Fibroblast of the aortic adventitia (primary cell): ENCODE measurements at places on chromosomes 2 and 18.

- DNase-seq, result peak; percentile 74
Observed at GRCh38 chr18:33560686-33561370, 17.2 kb upstream of the ASXL3 start.

DNA sequence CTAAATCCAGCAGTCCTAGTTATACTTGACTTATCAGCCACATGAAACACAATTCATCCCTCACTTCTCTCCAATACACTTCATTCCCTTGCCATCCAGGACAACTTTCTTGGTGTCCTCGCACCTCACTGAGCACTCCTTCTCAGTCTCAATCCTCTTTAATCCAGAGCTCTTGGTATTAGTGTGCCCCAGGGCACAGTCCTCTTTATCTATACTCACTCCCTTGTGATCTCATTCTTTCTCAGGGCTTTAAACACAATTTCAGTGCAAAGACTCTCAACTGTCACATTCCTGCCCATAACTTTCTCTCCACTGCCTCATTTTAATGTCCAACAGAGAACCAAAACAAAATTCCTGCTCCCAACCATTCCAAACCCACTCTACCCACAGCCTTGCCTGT is 60.8 kb upstream of the SPOPL start:
- DNase-seq, result no peak

- DNase-seq, result no peak
Observed at GRCh38 chr2:143163499-143163898, 34.3 kb downstream of the ARHGAP15 start.

DNA sequence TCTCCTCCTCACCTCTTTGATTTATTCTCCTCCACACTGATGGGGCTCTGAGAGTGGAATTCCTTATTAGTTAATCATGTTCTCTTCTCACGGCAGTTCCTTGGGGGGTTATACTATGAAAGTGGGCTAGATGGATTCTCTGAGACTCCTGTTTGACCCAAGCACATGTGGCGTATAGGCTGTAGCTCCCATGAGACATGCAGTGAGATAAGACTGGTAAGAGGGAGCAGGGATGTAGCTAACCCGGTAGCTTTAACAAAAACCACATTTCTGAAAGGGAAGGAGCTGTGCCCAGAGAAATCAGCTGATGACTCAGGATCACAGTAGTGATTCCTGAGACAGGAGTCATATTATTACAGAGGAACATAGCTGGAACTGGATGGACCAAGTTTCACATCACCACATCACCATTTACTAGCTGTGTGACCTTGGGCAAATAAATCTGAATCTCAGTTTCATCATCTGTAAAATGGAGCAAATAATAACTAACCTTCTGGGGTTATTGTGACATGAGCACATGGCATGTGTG is 82.9 kb downstream of the CRIM1 start:
- DNase-seq, result peak; percentile 98

DNA sequence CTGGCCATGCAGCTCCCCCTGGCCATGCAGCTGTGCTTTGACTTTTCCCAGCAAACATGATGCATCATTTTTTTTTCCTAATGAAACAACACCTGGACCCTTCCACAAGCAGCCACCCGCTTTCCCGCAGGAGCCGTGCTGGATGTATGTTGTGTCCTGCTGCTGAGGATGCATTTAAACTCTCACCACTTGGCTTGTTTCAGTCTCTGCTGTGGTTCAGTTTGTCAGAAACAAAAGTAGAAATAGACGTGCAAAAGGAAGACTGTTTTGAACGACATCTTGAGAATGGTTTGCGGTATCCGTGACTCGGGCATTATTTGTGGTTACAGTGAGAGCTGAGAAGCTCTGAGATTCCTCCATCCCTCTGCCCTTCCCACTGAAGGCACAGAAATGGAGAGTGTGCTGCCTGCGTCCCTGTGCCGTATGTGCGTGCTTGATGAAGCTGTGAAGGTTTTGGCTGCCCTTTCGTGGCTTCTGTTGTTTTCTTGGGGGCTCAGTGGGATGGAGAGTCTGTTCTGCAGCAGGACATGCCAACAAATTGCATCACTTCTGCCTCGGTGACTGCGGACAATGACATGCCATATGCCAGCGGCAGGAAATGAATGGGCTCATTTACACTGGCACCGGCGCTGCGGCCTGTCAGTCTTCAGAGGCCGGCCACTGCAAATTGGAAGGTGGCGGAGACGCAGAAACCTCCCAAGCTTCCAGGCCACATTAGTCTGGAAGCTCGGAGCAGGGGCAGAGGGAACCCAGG is 417.7 kb upstream of the SALL3 start:
- no peak for DNase-seq

DNA sequence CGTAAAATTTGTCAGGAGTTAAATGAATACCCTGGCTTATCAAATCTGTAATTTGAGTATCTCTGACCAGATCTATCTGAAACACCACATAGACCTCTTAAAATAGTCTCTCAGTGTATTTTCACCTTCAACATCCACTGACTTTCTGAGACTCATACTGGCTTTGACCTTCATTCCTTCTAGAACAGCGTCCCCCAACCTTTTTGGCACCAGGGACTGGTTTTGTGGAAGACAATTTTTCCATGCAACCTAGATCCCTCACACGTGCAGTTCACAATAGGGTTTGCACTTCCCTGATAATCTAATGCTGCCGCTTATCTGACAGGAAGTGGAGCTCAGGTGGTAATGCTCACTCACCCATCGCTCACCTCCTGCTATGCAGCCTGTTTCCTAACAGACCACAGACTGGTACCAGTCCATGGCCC is 3.2 kb downstream of the NBAS start:
- DNase-seq, result no peak

DNA sequence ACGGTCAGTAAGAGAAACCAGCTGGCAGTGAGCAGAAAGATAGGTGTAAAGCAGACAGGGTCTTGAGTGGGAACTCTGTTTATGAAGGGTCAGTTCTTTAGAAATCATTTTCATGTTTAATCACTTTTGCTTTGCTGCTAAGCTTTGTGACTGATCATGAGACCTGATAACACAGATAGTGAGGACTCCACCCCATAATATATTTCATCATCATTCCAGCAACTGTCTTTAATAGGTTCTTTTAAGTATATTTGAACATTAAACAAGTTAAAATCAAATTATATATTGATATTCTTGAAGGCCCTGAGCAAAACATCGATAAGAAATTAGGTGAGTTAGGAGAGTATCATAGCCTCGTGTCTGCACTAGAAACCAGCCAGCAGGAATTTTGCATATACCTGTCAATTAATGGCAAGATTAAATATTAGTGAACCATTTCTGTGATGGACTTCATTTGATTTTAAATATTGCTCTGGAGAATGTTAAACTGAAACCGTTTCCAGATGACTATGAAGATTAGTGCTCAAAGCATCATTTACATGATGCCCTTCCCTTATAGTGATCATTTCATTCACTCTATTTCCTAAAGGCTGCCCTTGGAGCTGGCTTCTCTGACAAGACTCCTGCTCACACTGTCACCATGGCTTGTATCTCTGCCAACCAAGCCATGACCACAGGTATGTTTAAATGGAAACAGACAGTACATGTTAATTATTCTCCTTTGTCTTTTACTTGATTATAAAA is 31.9 kb downstream of the HADHB start:
- no peak for DNase-seq

DNA sequence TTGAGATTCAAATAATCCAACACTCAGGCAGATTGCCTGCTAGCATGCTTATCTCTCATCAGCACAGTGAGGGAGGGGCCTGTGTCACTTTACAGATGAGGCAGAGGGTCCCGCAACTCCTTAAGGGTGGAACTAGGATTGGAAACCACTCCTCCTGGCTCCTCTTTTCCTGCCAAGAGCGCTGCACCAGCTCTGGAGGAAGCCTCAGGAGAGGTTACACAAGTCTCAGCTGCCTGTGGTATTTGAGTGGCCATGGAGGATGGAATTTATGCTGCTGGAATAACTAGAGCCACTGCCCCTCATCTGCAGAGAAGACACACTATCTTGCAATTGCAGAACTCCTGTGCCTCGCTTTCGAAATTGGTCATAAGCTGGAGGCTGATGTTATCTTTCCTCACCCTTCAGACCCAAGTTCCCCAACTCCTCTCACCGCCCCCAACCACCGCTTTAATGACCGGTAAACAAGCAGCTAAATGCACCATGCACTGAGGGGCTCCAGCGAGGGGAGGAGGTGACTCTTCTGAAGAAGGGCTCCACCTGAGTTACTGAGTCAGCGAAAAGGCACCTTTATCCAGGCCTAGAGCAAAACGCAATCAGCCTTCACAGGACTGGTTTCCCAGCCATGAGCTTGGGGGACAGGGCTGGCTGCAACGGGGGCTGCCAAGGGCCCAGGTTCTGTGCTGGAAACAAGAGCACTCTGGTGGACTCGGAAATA is 245.8 kb downstream of the SOX11 start:
- DNase-seq, result no peak

DNA sequence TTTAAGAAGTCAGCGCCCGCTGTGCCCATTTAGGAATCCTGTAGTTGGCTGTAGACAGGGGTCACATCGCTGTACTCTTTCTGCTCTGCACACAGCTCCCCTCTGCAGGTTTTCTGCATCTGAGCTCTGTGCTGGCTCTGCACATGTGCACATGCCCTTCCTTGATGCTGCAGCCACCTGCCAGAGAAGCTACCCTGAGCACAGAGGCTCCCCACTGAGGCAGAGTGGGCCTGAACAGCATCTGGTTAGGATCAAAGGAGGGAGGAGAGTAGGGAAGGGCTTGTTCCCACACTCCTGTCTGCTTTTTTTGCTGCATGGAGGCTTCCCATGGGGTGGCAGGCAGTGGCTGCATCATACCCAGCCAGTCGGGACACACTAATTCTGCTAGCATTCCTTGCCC is 238.9 kb downstream of the FHOD3 start:
- no peak for DNase-seq

DNA sequence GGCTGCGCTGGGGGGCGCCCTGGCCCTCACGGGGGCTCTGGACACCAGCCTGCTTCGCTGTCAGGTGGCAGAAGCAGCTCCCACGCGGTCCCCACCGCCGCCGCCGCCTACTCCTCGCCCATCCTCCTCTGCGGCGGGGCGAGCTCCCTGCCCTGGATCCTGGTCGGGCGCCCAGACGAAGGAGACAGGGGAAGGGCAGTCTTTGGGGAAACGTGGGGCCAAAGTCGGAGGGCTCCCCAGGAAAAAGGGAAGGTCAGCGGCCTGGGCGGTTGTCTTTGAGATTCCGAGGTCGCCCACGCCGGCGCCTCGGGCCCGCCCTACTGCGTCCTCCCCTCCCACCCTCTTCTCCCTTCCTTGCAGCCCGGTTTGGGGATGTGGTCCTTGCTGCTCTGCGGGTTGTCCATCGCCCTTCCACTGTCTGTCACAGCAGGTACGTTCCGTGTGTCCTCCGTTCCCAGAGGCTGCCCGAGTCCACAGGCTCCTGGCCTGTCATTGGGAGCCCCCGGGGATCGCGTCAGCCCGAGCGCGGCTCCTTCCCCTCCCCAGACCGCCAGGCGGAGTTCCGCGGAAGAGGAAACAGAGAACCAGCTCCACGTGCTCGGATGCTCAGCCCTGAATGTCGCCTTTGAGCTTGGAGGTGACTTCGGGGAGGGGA is 800 bp downstream of the IL1RL2 start:
- peak; percentile 40 for DNase-seq

DNA sequence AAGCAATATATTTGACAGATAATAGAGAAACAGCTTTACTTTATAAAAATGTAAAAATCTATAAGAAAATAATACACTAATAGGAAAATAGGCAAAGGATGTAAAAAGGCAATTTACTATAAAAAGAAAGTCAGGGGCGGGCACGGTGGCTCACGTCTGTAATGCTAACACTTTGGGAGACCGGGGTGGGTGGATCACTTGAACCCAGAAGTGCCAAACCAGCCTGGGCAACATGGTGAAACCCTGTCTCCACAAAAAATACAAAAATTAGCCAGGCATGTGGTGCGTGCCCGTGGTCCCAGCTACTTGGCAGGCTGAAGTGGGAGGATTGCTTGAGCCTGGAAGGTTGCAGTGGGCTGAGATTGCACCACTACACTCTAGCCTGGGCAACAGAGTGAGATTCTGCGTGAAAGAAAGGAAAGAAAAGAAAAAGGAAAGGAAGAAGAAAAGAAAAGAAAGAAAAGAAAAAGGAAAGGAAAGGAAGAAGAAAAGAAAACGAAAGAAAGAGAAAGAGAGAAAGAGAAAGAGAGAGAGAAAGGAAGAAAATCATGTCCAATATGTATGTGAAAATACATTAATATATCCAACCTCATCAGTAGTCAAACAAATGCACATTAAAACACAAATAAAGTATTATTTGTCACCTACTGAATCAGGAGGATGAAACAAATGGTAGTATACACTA is 65.1 kb downstream of the ADD2 start:
- no peak for DNase-seq

DNA sequence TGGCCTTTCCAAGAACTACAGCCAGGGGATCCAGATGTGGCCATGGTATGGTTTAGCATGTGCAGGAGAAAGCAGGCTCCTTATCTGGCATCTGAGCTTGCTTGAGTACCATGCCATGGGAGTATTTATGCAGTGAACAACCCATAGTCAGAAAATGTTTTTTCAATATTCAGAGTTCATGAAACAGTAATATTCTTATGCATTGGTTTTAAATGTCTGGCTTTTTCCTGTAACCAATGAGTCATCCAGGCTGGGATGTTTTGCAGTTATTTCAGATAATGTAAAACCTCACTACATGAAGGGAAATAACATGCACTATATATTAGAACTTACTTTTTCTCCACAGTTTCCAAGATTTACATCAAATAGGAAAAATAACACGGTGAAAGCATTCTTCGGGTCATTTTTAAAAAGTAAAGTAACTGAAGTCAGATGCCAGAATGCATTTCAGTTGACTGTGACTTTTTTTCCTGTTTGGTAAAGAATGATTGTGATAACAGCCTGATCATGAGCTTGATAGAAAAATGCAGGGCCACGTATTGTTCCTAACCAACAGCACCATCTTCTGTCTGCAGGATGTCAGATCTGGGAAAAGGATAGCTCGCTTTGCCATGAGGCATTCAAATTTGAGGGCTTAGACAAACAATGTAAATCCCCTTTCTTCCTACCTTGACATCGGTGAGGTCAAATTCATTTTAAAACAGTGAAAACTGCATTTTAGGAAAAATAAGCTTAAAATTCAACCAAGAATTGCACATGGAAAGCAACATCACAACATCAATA is 152.8 kb downstream of the DSC3 start:
- no peak for DNase-seq

DNA sequence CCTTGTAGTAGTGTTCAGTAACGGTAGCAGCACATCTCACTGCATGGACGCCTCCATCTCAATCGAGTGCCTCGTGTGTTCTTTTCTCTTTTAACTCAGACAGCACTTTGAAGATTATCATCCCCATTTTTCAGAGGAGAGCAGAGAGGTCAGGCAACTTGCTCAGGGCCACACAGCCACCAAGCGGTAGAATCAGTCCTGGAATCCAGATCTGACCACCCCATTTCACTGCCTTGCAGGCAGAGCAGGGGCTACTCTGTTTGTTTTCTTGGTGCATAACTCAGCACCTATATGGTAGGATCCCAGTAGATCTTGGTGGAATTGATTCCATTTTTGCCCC is 129.5 kb downstream of the SMAD7 start:
- DNase-seq, result no peak

DNA sequence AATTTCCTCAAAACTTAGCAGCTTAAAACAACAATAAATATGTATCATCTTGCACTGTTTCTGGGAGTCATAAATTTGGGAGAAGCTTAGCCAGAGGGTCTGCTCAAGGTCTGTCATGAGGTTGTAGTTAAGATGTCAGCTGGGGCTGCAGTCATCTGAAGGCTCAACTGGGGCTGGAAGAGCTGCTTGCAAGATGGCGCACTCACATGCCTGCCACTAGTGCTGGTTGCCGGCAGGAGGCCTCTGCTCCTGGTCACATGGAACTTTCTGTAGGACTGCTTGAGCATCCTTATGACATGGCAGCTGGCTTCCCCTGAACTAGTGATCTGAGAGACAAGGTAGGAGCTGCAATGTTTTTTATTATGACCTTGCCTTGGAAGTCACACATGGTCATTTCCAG is 215.5 kb upstream of the HAAO start:
- DNase-seq, result no peak

GRCh38 chr2:10397878-10398277 is 50.2 kb downstream of the ODC1 start:
- no peak for DNase-seq
